HuH-7 (cell line): ENCODE measurements at places on chromosomes 5 and 9.

DNA sequence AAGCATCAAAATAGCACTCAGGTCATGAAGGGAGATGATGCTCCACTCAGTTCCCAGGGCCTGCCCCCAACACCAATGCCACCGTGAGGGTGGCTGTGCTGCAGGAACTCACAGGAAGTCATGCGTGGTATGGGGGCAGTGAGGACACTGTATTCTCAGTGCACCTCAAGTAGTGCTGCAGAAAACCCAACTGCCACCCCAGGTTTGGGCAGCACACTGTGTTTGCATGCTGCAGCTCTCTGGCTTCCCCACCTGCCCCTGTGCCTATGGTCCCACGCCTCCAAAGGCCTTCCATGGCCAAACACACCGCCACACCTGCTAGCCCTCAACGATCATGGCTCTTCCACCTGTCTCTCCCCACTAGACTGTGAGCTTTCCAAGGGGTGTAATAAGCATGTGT, 14.3 kb downstream of the LHFPL2 start:
- DNase-seq: no peak

- DNase-seq: peak; percentile 1
These were observed 19.8 kb downstream of the IFT74 start for GRCh38 chr9:26975728-26976707.

- no peak for DNase-seq
These were observed 97.8 kb downstream of the PCDH1 start for GRCh38 chr5:141780240-141780951.

- no peak for DNase-seq
These were observed 41.6 kb upstream of the SPATA31D4 start for GRCh38 chr9:81886665-81887064.

- DNase-seq: no peak
These were observed 459.1 kb downstream of the EFNA5 start for GRCh38 chr5:107211630-107212029.

DNA sequence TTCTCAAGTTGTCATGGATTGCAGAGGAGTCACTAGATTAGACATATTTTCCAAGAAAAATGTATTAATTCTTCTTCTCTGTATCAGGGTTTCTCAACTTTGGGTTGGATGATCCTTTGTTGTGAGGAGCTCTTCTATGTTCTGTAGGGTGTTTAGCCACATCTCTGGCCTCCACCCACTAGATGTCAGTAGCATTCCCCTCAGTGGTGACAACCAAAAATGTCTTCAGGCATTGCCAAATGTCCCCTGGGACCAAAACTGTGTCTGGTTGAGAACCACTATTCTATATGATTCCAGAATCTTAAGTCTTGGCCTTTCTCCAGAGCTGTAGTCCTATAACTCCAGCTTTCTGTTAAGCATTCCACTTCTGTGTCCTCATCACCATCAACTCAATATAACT, 220.9 kb downstream of the KIAA0825 start:
- no peak for DNase-seq

DNA sequence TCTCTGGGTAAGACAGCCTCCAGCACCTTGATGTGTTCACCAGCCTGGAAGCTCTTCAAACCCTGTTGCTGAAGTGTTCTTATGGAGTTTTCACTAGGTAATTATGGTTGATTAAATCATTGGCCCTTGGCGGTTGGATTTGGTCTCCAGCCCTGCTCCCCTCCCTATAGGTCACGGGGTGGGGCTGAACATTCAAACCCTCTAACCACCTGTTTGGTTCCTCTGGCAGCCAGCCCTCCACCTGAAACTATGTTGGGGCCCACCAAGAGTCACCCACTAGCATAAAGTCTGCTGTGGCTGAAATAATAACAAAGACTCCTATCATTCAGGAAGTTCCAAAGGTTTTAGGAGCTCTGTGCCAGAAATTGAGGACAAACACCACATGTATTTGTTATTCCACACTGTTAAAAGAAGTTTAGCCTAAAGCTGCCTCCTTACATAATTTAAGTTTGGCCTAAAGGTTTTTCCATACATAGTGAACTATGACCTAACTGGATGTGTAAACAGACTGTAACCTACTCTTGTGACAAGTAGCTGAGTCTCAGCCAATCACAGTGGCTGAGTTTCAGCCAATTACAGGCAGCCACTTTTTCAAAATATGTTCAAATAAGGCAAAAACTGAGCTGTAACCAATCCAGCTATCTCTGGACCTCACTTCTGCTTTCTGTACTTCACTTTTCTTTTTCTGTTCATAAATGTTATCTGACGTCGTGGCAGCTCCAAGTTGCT, 34.8 kb downstream of the TMEM252 start:
- DNase-seq: no peak

GRCh38 chr5:150406723-150407095, 6.0 kb downstream of the CD74 start:
- no peak for DNase-seq

DNA sequence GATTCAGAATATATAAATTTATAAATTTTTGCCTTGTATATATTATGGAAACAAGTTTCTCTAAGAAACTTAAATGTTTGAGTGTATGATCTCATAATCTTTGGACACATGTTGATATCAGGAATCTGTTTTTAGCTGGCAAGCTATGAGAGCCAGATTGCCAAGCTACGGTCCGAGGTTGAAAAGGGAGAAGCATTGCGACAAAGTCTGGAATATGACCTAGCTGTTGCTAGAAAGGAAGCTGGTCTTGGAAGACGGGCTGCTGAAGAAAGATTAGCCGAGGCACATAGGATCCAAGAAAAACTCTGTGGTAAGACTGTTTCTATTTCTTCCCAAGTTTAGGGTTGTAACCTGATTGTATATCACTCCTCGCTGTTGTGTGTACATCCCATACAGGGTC, 25.9 kb downstream of the CCDC171 start:
- no peak for DNase-seq

DNA sequence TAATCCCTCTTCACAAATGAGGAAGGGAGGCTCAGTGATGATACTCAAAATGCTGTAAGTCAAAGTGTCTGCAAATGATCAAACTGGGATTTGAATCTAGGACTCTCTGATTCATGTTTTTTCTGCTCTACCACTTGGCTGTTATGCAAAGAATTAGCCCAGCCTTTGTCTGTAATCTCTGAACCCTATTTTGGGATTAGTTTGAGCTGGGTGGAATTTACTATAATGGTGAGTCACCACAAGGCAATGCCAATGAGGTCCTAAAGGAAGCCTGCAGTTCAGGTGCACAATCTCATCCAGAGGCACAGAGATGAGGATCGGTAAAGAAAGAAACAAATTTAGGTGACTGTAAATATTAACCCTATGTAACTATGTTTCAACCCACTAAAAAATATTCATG, 29.2 kb downstream of the RFK start:
- DNase-seq: no peak

GRCh38 chr9:75666856-75667554, 223.5 kb upstream of the PCSK5 start:
- no peak for DNase-seq

DNA sequence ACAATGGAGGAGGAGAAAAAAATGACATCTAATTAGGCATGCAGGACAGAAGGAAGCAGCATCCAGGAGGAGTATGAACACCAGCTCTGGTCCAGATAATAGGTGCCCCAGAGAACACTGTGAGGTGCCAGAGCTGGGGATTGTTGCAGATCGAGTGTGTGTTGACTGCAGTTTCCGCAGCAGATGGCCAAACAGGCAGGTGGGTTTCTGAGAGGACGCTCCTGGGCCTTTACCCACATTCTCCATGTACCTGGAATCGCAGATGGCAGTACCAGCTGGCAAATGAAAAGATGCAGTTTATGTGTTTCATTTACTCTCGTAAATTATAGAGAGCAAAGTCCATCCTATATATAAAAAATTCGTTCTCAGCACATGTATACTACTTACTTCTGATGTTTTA, 182.2 kb upstream of the ISL1 start:
- DNase-seq: no peak

DNA sequence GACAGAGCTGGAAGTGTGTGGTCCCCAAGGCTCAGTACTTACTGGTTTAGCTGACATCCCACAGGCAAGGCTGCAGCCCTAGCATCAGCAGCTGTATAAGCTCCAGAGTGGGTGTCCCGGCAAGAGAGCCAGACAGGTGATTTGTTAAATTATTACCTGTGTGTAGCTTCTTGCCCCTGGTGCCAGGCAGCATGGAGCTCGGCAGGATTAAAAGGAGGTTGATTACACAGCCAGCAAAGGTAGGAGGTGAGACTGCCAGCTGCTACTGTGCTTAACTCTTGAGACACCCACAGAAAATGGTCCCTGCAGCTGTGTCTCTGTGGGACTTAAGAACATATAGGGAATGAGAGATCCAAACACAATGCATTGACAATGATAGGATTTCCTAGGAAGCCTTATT, 54.2 kb downstream of the ARHGAP26 start:
- DNase-seq: no peak

- DNase-seq: no peak
These were observed 186.1 kb downstream of the C9orf152 start for GRCh38 chr9:110021891-110022290.

DNA sequence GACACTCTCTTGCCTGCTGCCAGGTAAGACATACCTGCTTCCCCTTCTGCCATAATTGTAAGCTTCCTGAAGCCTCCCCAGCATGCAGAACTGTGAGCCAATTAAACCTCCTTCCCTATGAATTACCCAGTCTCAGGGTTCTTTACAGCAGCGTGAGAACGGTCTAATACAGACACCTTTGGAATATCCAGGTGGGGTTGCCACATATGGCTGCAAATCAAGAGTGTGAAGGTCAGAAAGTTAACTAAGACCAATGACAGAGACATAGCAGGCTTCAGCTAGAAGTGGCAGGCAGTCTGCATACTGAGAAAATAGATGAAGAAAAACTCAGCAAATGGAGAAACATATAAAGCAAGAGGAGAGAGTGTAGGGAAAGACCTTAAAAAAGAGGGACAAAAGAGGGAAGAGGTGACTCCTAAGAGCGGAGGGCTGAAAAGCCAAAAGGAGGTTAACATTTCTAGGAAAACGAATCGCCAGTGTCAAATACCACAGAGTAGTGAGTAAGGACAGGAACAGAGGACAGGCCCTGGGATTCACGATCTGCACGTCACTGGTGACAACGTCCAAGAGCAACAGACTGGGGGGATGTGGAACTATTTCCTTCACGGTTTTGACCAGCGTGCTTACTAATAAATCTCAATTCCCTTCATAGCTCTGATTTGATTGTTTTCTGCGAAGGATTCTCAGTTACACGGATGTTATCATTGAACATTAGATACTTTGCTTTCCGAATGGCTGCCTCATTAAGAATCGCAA, 1.7 kb upstream of the ACO1 start:
- no peak for DNase-seq

GRCh38 chr5:82142928-82143577, 135.1 kb downstream of the RPS23 start:
- DNase-seq: no peak

DNA sequence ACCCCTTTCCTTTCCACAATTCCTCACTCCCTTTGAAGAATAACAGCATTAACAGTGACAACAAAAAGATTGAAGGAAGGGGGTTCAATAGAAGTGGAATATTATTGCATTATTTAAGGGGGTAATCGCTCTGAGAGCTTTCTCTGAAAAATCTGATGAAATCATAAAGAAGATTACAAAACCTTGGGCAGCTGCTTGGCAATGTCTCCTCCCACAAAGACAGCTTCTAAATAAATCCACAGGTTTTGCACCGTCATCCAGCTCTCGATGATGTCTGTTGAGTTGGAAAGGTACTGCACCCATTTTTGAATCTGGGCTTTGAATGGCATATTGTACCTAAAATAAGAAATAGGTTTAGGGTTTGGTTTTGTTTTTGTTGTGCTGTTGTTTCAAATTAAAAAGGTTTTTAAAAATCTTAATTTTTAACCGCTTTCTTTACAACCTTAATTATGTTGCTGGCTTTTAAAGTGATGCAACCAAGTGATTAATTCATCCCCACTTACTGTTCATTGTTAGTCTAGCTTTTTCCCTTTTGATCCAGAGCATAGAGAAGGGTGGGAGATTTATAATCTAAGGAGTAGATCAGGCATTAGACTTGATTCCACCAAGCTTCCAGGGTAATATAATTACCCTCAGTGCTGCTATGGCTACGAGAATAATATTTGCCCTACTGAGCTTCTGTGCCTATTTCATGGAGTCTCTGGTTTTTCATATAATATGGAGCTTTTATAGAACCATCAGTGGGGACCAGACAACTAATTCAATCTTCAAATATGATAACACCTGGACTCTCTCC, 85.0 kb downstream of the DNAH5 start:
- no peak for DNase-seq

DNA sequence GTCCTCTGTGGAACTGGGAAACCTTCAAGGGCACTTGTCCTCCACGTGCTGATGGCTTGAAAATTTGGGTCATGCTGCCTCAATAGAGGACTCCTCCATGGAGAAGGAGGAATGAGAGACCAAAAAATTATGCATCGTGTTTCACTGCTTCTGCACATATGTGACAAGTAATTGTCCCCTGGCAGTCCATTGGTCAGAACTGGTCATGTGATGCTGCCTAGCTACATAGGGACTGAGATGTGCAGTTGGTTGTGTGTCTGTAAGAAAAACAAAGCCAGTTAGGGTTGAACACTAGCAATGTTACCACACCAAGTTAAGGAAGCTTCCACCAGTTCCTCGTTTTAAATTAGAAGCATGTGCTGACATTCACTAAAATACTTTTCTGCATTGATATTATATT, 201.9 kb upstream of the ANKH start:
- no peak for DNase-seq

DNA sequence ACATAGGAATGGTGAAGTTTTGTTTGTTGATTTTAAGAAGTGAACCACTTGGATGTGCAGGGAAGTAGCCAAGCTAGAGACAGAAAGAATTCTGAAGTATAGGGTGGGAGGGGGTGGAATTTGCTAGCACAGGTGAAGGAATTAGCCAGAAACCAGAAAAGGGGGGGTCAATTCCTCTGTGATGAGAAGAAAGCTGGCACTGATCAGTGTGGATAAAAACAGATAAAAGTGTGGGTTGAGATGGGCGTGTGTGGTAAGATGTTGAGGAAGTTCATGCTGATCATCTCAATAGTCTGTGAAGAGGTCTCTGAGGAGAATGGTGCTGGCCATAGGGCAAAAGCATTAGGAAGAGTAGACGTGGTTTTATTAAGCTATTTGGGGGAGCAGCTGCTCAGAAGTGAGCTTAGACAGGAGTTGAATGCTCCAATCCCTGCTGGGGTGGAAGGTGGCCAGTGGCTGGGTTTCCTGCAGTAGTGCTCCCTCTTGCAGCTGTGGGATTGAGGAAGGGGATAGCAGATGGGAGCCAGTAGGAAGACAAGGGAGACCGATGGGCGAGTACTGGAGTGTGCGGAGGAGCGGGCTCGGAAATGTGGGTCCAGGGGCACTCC, 88.7 kb upstream of the ELL2 start:
- no peak for DNase-seq

- DNase-seq: no peak
These were observed 29.8 kb downstream of the PRUNE2 start for GRCh38 chr9:76876098-76876497.

DNA sequence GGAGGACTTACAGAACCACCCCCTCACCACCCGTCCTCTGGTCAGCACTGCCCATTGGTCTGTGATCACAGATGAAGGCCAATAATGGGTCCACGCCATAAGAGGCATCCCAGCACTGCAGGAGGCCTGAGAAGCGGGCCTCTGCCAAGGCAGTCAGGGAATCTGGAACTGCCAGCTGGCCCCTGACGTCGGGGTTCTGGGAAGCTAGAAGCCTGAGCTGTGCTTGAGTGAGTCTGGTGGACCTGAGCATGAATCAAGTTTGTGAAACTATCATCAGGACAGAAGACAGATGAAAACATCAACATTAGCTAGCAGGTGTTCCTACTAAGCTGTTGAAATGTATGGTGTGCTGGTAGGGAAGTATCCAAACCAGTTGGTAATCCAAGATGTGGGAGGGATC, 7.8 kb downstream of the ANGPTL2 start:
- no peak for DNase-seq

- no peak for DNase-seq
These were observed 150.5 kb upstream of the LRRTM2 start for GRCh38 chr5:139025651-139026050.
